Endothelial cell (in vitro differentiated cells): ENCODE measurements at places on chromosomes 13 and 19.

DNA sequence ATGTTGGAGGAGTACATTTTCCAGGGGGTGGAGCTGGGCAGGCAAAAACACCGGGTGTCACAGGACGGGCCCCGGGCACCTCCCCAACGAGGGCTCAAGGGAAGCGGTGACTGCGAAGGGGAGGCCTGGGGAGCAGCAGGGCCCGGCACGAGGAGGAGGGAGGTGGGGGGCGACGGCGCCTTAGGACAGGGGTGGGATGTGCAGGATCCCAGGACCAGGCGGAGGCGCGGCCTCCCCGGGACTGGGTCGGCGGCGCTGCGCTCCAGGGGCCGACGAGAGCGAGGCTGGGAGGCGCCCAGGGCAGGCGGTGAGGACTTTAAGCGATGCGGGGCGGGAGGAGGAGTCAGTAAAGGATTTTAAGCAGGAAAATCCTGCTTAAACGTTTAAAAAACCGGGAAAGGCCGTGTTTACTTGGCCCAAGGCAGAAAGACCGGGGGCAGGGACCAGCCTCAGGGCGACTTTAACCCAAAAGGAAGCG is 427 bp downstream of the ZNF160 start:
- DNase-seq: peak; percentile 45

- no peak for DNase-seq
Measured at GRCh38 chr13:94318418-94318817, 161.1 kb downstream of the DCT start.

DNA sequence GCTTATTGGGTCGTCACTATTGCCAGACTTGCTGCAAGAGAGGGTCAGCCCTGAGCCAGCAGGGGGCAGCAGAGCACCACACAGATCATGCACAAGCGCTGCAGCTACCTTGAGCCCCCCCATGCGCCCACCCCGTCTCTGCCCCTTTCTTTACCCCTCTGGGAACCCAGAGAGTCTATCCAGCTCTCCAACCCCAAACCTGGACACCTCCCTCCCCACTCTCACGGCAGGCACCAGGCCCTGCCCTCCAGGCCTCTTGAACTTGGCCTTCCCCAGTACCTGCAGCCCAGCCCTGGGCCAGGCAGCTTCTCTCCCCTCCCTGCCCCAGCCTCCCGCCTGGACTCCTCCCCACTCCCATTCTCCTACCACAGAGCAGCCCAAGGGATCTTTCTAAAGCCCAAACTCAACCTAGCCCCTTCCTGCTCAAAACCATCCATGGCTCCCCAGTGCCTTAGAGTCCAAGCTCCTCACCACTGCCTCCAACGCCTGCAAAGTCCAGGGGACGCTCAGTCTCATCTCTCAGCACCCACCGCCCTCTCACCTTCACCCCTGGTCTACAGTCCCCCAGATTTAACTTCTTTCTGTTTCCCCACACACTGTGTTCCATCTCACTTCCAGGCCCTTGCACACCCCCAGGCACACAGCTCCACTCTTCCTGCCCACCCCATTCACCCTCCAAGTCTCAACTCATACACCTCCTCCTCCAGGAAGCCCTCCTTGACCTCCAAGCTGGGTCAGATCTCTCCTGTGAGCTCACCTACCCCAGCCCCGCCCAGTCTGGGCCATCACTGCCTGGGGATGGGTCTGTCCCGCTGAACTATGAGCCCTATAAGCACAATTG is 9.4 kb upstream of the CEACAM16 start:
- DNase-seq: peak; percentile 84

DNA sequence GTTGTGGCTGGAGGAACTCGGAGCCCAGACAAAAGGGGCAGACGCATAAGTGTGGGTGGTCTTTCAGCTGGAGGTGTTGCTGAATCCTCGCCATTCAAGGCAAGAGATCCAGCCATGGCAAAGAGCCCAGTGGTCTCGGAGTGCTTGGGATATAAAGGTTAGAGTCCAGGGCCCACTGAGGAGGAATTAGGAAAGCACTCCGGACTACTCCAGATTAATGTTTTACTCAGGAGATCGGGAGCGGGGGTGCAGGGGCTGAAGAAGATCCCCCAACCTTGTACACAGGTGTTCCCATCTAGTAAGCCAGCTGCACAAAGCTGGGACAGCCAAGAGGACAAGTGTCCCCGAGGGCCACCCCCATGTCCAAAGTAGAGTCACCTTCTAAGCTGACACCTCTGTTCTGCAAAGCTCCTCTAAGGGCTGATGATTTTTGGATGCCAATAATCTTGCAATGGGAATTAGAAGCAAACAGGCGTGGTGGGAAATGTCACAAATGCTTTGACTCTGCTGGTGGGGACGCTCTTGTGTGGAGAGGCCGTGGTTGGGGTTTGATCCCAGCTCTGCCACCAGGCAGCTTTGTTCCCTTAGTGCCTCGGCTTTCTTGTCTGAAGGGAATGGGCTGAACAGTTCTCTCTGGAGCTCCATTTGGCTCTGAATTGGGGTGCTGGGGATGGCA is 194.3 kb upstream of the SOX1 start:
- DNase-seq: no peak
